ENCODE measurements at places on chromosomes 12 and 14.

DNA sequence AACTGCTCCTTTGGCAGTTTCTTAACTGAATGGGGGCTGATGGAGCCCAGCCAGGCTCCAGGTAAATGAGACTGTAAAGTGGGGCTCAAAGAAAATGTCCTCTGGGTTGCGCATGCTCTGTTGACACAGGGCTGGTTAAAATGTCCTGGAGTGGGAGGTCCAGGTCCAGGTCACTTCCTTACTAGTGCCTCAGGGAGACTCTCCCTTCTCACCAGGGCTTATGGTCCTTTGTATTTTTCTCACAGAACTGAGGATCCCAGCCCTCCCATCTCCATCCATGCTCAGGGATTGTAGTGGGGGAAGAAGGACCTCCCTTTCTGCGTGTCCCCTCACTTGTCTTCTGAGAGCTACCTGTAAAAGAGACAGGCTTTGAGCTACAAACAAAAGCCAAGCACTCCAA is 77.5 kb downstream of the SSPN start:
- DNase-seq, result no peak

- no peak for DNase-seq
These were observed 48.2 kb upstream of the ATP2B1 start for GRCh38 chr12:89756585-89757398.

DNA sequence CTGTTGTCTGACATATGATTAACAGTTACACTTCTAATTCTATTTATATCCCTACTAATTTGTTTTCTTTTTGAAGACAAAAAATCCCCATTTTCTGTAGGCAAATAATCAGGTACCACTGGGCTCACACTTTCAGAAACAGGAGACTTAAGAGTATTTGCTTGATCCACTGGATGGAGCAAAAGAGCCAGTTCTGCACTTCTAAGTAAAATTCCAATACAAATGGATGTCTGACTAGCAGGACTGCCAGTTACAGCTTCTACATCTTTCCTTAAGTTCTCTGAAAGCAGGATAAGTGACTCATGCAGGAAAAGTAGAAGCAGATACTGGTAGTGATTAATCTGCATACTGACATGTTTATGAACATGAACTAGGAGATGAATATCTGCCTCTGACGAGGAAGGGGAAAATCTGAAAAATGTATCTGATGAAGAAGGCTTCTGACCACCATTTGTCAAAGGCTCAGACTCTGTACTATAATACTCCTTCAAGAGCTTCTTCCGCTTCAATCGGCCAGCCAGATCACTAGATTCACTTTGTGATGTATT is 73.8 kb upstream of the ANKS1B start:
- no peak for DNase-seq

DNA sequence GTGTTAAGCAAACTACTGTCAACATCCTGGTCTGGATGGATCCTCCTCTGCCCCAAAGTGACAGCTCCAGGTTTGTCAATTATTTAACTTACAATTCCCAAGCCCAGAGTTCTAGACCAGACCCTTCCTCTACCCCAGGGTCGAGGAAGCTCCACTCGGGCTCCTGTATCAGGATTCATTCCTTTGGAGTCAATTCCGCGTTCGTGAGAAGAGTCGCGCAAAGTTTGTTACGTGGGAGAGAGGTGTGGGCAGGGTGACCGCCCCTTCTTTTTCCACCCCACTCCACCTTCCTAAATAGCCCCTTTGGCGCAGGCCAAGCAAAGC is 479 bp downstream of the SEL1L start:
- no peak for DNase-seq

GRCh38 chr12:90229407-90230170 is 521.0 kb upstream of the ATP2B1 start:
- DNase-seq, result no peak
